ENCODE measurements at places on chromosomes 6 and 20. TPM values are rescaled to one million over a fixed set of nuclear protein-coding genes. Genes with fewer than 3 reads are reported as not detected.

The TP53TG5 gene
- 0.80 TPM for total RNA-seq

The TASP1 gene
- total RNA-seq: 8.5 TPM

DNA sequence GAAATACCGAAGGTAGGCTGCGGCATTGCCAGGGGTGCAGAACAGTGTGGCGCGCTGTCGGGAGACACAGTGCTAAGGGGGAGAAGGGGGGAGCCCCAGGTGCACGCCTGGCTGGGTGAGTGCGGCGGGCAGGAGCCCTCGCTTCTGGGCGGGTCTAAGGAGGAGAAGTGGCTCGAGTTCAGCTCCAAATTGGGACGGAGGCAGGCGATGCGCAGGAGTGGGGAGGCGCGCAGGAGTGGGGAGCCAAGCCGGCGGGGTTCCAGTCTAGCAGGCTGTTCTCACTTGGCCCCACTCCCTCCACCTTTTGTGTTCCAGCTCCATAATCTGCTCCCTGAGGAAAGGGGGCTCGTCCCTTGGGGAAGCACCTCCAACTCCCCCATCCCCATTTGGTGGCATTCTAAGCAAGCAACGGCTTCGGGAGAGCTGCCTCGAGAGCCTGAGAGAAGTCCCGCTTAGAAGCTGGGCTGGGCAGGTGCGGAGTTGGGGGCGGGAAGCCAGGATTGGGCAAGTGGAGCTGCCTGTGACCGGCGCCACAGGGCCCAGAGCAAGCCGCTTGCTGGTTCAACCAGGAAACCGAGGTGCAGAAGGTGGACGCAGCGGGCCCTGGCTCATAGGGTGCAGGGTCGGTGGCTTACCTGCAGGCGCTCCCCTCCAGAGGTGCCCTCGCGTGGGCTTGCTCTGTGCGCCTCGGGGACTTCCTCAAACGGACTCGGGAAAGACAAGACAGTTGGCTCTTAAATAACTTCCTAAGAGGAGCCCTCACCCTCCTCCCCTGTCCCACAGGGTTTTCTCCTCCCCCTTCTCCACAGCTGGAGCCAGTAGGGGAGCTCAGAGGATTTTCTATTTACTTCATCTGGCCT, at the start of gene F13A1:
TSS of gene F13A1 (minus strand) at position 711 of the 860 bp plus-strand sequence. CDS start 1,998 bp downstream, outside the sequence.
- peak; percentile 12 for DNase-seq

The AKAP7 gene
- total RNA-seq: 5.1 TPM

The UBD gene
- not detected for total RNA-seq

The SAMD3 gene
- total RNA-seq: 2.4 TPM

The TBXT gene
- not detected for total RNA-seq

The OLIG3 gene
- total RNA-seq: not detected

- no peak for DNase-seq
Observed at GRCh38 chr6:56573624-56574023, 69.1 kb downstream of the DST start.

The GJA1 gene
- total RNA-seq: 0.09 TPM

- no peak for DNase-seq
Observed at GRCh38 chr20:9574181-9574580, 59.8 kb downstream of the LAMP5 start.

DNA sequence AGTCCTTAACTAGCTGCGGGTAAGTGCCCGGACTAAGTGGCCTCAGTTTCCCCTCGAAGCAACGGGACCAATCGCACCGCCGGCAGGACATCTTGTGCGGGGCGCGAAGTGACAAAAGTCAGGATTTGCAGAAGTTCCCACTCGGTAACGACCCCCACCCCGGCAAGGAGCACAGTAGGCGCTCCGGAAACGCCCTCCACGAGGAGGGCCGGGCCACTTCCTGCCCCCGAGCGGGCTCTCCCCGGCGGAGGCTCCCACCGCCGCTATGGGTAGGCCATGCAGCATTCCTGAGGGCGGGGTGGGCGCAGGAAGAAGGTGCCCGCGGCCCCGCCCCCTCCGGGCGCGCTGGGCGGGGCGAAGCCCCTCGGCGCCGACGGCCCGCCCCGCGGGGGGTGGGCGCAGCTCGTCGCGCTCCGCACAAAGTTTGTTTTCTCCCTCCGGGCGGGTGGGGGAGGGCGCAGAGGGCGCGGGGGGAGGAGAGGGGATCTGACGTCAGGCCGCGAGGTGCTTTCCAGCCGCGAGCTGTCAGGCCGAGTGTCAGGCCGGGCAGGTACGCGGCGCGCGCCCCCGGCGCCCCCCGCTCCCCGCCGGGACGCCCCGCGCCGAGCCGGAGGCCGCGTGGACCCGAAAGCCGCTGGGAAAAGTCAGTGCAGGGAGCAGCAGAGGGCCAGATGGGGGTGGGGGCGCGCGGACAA, at the start of gene TGIF2:
TSS of gene TGIF2 (plus strand) at position 495 of the 695 bp plus-strand sequence. CDS start 5,178 bp downstream, outside the sequence.
- DNase-seq: peak; percentile 95

DNA sequence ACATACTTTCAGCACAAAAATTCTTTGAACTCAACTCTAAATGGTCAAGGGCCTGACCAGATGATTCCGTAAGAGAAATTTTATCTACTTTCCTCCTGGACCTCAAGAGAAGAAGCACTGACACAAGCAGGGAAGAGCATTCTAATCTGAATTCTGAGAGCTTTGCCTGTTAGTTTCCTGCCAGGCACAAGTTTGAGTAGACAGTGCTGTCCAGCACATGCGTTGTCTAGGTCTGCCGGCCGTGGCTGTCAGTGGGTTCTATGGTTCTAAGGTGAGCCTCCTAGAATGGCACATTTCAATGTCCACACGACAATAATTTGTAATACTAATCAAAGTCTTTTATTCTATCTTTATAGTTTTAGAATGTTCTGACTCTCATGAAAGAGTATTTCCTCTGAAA, 91.9 kb downstream of the RFPL4B start:
- DNase-seq: no peak

The ZNF292 gene
- 81.8 TPM for total RNA-seq

All from activated CD4-positive, alpha-beta T cell treated with anti-CD3 and anti-CD28 coated beads for 36 hours (primary cell).